ENCODE measurements at places on chromosomes 4 and X. TPM values are rescaled to one million over a fixed set of nuclear protein-coding genes. Genes with fewer than 3 reads are reported as not detected.

GRCh38 chr4:173626277-173626676, 96.2 kb upstream of the HAND2 start:
- no peaks in the 10 kb centered on the region for H3K4me1 ChIP-seq
- H3K36me3 ChIP-seq, result no peaks in the 10 kb centered on the region
- H3K27ac ChIP-seq, result no peak overlapping the region
- no peak overlapping the region for H3K4me3 ChIP-seq

GRCh38 chr4:80309294-80310004, 26.1 kb upstream of the CFAP299 start:
- DNase-seq, result no peak
- no peaks in the 10 kb centered on the region for H3K36me3 ChIP-seq
- H3K4me1 ChIP-seq, result no peaks in the 10 kb centered on the region
- H3K27me3 ChIP-seq, result no peaks in the 10 kb centered on the region
- H3K27ac ChIP-seq, result no peak overlapping the region
- no peak overlapping the region for H3K4me3 ChIP-seq

- H3K36me3 ChIP-seq, result no peaks in the 10 kb centered on the region
- DNase-seq, result no peak
- H3K4me1 ChIP-seq, result no peaks in the 10 kb centered on the region
- no peaks in the 10 kb centered on the region for H3K27me3 ChIP-seq
- no peak overlapping the region for H3K4me3 ChIP-seq
Measured at GRCh38 chrX:150465881-150466775, 102.3 kb upstream of the MTM1 start.

DNA sequence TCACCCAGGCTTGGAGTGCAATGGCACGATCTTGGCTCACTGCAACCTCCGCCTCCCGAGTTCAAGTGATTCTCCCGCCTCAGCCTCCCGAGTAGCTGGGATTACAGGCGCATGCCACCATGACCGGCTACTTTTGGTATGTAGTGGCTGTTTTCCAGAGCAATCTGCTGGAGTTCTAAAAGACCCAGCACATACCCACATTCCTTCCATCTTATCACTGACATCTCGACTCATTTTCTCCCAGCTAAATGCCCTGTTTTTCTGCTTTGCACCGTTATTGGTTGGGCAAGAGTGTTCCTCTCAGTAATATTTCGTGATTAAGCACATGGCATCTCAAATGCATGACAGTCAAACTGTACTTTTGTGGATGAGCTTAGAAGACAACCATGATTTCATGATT, 53.7 kb downstream of the PRKX start:
- no peaks in the 10 kb centered on the region for H3K4me1 ChIP-seq
- H3K27me3 ChIP-seq, result no peaks in the 10 kb centered on the region
- no peak overlapping the region for H3K27ac ChIP-seq
- H3K36me3 ChIP-seq, result peaks cover 7% of the 10 kb centered on the region
- no peak for DNase-seq

- no peaks in the 10 kb centered on the region for H3K36me3 ChIP-seq
- H3K4me3 ChIP-seq, result no peak overlapping the region
- no peaks in the 10 kb centered on the region for H3K27me3 ChIP-seq
- H3K27ac ChIP-seq, result no peak overlapping the region
- H3K4me1 ChIP-seq, result no peaks in the 10 kb centered on the region
- DNase-seq, result no peak
Measured at GRCh38 chr4:76341063-76341462, 34.5 kb downstream of the STBD1 start.

GABRG1 gene
- not detected for total RNA-seq

BGN gene
- not detected for total RNA-seq

ZAR1 gene
- not detected for total RNA-seq

MAGEC1 gene
- total RNA-seq, result not detected

DNA sequence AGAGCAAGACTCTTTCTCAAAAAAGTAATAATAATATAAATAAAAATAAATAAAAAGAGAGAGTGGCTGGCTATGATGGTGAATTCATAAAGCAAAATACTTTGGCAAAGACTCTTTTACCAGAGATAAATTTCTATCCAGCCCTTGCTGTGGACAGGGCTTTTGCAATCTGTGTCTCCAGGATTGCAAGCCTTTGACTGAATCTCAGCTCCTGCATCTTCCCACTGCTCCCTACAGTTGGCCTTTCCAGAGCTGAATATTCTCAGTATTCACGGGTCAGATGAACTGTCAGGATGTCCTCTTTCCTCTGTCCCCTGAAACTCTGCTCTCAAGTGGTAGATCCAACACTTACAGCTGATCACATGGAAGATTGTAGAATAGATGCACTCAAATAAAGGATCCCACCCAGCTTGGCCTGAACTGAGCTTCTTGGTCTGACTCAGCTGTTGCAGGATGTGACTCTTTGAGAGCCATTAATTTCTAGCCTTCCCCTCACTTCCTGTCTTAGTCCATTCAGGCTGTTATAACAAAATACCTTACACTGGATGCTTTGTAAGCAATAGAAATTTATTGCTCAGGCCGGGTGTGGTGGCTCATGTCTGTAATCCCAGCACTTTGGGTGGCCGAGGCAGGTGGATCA, 123.4 kb upstream of the GUCY1A1 start:
- H3K36me3 ChIP-seq, result no peaks in the 10 kb centered on the region
- H3K4me3 ChIP-seq, result no peak overlapping the region
- DNase-seq, result no peak
- H3K27me3 ChIP-seq, result no peaks in the 10 kb centered on the region
- H3K4me1 ChIP-seq, result no peaks in the 10 kb centered on the region
- no peak overlapping the region for H3K27ac ChIP-seq

- no peaks in the 10 kb centered on the region for H3K4me1 ChIP-seq
- H3K36me3 ChIP-seq, result no peaks in the 10 kb centered on the region
- DNase-seq, result no peak
- H3K27ac ChIP-seq, result no peak overlapping the region
- H3K27me3 ChIP-seq, result no peaks in the 10 kb centered on the region
- H3K4me3 ChIP-seq, result no peak overlapping the region
Measured at GRCh38 chr4:160969925-160970324, 1193.9 kb downstream of the FSTL5 start.

DNA sequence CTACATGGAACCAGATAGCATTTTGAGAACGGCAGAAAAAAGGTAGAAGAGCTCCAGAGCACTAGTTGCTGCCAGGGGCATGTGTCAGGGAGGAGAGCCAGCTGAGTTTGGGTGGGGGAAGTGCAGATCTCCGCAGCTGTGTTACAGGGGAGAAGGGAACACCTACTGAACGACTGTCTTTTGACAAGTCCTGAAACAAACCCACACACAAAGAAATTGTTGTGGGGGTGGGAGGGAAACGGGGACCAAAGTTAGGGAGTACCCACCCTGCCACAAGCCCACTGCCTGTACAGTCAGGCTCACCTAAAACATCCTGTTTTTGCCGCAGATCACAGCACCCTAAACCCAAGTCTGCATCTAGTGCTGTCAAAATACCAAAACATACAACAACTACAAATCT, 55.5 kb downstream of the LEF1 start:
- peak; percentile 75 for DNase-seq
- no peaks in the 10 kb centered on the region for H3K27me3 ChIP-seq
- H3K4me3 ChIP-seq, result peak overlapping the region; percentile 4
- peak overlapping the region; percentile 83 for H3K27ac ChIP-seq
- H3K36me3 ChIP-seq, result no peaks in the 10 kb centered on the region
- H3K4me1 ChIP-seq, result peaks cover 97% of the 10 kb centered on the region

DNA sequence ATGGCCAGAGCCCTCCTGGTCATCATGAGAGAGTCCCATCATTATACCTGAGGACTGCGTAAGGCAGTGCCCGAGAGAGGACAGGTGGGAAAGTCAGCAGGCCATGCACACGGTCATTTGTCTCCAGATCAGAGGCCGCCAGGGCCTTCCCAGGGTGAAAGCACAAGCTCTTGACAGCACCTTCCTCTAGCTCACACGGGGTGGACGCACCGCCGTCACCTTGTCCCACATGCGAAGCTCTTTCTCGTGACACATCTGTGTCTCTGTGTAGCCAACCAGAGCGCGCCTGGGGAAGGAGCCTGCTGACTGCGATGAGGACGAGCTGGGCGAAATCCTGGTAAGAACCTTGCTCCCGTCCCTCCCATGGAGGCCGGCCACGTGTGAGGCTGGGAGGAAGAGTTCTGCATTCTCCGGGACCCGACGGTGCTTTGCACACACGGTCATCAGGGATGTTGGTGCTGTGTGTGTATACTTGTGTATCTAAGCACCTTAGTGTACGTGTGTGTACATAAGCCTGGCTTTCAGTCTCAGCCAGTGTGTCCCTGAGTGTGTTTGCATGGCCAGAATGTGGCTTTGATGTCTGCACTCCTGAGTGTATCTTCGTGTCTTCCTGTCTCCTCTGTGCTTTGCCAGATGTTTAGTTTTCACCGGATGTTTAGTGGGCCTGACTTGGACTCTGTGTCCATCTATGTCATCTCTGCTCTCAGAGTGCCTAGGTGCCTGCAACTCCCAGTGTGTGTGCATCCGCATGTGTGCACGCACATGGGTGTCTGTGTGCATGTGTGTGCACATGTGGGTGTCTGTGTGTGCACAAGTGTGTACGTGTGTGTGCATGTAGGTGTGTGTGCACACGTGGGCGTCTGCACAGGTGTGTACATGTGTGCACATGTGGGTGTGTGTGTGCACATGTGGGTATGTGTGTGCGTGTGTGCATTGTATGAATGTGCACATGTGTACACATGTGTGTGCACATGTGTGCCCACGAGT, 15.1 kb downstream of the ATP5ME start:
- H3K27me3 ChIP-seq, result no peaks in the 10 kb centered on the region
- H3K27ac ChIP-seq, result no peak overlapping the region
- no peaks in the 10 kb centered on the region for H3K36me3 ChIP-seq
- peaks cover 13% of the 10 kb centered on the region for H3K4me1 ChIP-seq

PLAC1 gene
- not detected for total RNA-seq

DNA sequence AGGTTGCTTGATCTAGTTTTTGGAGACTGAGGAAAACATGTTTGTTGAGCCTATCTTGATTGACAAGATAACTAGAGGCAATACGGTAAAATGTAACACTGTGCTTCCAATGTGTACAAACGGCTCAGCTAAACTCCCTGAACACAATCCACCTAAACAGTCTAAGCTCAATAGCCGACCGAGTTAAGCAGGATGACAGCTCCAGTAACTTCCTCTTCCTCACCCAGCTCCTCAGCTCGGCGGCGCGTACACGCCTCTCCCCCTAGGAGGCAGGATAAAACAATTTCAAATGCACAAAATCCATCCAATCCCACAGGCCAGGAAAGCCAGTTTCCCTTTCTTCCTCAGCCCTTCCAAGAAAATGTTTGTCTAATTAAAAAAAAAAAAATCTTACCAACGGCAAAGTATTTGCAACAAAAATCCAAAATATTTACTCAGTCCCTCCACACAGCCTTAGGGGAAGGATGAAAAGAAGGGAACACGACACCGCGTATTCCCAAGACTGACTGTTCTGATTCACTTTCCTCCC, 1.0 kb downstream of the CNOT6L start:
- H3K27me3 ChIP-seq, result no peaks in the 10 kb centered on the region
- DNase-seq, result peak; percentile 34
- H3K27ac ChIP-seq, result peak overlapping the region; percentile 70
- H3K36me3 ChIP-seq, result no peaks in the 10 kb centered on the region
- peak overlapping the region; percentile 96 for H3K4me3 ChIP-seq

GRCh38 chr4:168522829-168523489, 26.1 kb downstream of the PALLD start:
- no peaks in the 10 kb centered on the region for H3K4me1 ChIP-seq
- no peaks in the 10 kb centered on the region for H3K36me3 ChIP-seq
- no peak overlapping the region for H3K27ac ChIP-seq
- H3K27me3 ChIP-seq, result no peaks in the 10 kb centered on the region

GLRA2 gene
- not detected for total RNA-seq

Measured in T-cell (primary cell).